ENCODE measurements at places on chromosomes 2 and 18.

DNA sequence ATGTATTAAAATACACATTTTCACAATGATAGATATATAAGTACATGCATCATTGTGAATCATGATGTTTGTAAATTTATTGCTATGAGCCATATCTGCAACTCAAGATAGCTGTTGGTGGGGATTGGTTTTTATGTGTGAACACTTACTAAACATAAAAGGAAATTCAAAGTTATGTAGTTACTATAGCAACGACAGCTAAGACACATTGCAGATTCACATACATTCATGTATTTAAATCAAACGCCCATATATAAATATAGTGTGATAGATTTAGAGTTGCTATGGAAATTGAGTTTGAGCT lies 65.6 kb downstream of the MAPRE2 start:
- no peak for DNase-seq

- no peak for DNase-seq
Observed at GRCh38 chr18:77178559-77178958, 46.0 kb upstream of the MBP start.

GRCh38 chr2:44553456-44553855 lies 191.7 kb downstream of the CAMKMT start:
- DNase-seq = no peak

DNA sequence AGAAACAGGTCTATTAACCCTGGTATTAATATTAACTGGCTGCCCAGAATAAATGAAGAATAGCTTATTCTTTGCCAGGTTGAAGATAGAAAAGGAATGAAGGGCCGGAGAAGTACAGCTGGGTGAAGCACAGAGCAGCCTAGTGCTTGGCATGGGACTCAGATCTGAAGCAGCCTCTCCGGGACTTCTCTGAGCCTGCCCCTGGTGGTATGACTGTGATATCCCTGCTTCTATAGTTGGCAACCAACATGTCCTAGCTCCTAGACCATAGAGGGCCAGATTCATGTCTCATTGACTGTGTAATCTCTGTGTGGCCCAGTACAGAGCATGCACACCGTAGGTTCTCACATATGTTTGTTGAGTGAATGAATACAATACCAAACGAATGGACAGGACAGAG lies 107.8 kb downstream of the MSH2 start:
- no peak for DNase-seq

GRCh38 chr18:3218819-3219218 lies 949 bp downstream of the MYOM1 start:
- no peak for DNase-seq

Measured in stimulated activated CD8-positive, alpha-beta memory T cell treated with anti-CD3 and anti-CD28 coated beads, Interleukin-15, amount 100 ng/mL, for 24 hours (primary cell).